Retinal pigment epithelial cell (primary cell): ENCODE measurements at places on chromosomes 4 and X.

DNA sequence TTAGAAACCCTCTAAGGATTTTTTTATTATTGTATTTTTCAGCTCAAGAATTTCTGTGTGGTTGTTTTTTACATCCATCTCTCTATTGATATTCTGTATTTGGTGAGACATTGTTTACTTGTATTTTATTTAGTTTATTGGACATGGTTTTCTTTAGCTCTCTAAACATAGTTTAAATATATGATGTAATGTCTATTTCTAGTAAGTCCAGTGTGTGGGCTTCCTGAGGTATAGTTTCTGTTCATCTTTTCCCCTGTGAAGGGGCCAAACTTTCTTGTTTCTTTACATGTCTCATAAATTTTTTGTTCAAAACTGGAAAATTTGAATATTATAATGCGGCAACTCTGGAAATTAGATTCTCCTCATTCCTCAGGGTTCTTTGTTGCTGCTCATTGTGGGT, 28.2 kb upstream of the ATRX start:
- DNase-seq = no peak

GRCh38 chr4:119471259-119471658, 149.3 kb upstream of the FABP2 start:
- no peak for DNase-seq

GRCh38 chrX:126065901-126066660, 100.0 kb downstream of the DCAF12L2 start:
- no peak for DNase-seq

- DNase-seq = no peak
These were observed 2.0 kb upstream of the METAP1 start for GRCh38 chr4:98993419-98994071.

DNA sequence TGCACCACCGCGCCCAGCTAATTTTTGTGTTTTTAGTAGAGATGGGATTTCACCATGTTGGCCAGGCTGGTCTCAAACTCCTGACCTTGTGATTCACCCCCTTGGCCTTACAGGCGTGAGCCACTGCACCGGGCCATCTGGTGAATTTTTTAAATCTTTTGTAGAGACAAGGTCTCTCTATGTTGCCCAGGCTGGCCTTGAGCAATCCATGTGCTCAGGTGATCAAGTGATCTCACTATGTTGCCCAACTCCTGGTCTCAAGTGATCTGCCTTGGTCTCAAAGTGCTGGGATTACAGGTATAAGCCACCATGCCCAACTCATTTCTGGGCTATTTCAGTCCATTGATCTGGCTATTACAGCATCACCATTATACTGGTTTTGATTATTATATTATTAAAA, 22.2 kb upstream of the GALNT7 start:
- DNase-seq = no peak

DNA sequence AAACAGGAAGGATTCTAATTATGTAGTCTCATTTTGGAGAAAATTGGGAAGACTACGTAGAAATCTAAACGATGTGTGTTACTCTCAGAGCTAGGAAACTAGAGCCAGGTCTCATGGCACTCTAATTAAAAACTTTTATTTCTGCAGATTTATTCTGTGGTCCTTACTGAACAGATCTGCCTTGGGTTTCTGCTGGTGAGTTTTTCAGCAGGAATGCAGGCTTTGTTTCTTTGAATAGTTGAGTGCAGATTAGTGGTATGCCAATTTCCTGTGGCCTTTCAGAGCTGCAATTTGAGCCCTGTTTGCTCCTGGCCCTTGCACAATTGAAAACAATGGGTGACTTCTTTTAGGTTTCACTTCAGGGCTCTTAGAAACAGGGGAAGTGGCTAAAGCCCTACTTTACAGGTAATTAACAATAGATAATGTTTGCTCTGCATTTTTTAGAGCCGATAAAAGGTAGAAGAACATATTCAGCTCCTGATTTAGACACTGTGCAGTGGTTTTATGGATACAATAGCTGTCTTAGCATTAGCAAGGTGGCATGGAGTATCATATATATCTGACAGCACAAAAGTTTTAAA, 21.8 kb downstream of the SPRY1 start:
- DNase-seq = peak; percentile 96

DNA sequence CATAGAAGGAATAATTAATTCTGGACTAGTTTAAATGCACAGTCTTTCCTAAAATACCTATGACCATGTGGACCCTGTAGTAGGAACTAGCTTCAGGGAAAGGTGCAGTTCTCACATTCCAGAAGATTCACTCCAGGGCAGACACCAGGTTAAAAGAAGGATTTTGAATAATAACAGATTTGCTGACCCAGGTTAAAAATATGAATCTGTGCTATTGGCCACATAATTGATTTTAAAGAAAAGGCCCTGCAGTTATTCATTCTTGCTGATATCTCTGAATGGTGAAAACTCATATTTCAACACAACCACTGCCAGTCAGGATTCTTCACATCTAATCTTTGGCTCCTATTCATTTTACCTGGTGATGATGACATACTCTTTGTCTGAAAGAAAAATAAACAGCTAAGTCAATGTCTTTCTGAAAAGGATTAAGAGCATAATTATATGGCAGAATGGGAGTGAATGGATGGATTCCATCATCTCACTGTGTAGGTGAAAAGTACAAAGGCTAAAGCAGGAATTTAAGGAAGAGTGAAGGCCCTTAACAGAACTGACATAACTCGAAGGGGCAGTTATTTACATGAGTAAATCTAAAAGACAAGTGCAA, 432.8 kb downstream of the PDGFC start:
- no peak for DNase-seq

- no peak for DNase-seq
These were observed 182.9 kb downstream of the AFAP1 start for GRCh38 chr4:7756561-7757355.

DNA sequence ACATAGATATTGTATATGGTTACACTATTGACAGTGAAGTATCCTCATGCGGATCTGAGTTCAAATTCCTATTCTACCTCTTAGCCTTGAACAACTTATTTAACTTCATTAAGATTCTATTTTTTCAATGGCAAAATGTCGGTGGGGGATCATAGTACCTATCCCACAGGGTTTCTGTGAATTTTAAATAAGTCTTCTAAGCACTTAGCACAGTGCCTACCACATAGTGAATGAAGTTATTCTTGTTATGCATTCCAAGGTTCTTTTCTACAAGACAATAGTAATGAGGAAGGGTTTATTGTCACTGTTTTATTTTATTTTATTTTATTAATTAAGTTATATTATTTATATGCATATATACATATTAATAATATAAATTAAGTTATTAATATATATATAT, 8.8 kb upstream of the ENAM start:
- no peak for DNase-seq

DNA sequence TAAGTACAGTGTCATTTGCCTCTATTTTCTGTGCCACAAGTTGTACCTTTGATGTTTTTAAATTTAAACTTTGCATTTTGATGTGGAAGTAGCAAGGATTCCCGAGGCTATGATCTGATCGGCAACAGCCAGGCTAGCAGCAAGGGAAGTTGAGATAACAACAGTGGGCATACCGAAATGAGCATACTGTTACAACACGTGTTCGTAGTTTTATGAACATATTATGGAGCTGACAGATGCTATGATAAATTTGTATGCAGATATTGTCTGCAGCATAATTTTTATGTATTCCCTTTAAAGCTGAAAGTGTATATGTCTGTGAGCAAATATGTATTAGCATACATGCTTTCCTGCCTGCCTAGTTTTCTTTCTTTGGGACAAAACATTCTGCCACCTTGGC, 306.1 kb downstream of the PCDH7 start:
- DNase-seq = no peak

- DNase-seq = no peak
These were observed 103.9 kb upstream of the STX18 start for GRCh38 chr4:4645743-4646142.

DNA sequence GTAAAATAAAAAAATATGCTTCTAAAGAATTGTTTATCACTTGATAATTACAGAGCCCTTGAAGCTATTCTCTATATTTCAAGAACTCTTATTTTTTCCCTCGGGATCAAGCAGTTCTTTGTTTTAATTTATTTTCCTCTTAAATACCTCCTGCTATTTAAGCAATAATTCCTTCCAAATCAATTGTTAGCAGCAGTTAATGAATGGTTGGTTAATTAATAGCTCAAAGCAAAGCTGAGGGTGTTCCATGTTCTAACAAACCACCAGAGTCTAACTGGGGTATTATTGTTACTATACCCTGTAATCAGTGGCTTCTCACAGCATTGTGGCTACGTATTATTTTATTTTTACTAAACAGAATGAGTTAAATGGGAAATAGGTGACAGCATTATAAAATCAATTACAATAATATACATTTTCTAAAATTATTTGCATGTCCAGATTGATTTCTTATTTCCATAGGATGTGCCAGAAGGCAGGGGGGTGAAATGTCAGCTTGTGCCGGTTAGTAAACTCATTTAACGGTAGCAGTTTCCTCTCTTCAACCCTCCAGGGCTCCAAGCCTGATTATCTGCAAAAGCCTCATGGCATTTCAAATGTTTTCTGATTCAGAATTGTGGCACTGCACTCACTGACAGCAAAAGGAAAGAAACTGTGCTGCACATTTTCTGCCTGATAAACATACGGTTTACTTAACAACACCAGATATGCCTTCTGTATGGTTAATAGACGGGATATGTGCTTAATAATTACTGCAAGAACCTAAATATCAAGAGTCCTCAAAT, 286.9 kb upstream of the EMCN start:
- no peak for DNase-seq

DNA sequence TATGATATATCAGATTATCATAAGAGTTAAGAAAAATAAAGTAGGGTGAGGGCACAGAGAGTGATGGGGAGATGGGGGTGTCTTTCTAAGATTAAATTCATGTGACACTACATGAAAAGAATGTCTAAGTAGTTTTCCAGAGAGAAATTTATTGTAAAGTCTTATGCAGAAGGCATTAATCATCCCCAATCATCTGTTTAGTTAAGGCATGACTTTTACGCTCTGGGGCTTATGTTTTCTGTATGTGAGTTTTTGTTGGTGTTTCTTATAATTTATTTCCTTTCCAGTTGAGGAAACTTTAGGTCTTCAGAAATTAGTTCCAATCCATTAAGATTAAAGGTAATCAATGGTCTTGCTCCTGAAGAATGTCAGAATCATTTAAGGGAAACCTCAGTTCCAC, 383.0 kb upstream of the GALNT7 start:
- no peak for DNase-seq

- no peak for DNase-seq
These were observed 385 bp downstream of the DCLK2 start for GRCh38 chr4:150078579-150079080.

DNA sequence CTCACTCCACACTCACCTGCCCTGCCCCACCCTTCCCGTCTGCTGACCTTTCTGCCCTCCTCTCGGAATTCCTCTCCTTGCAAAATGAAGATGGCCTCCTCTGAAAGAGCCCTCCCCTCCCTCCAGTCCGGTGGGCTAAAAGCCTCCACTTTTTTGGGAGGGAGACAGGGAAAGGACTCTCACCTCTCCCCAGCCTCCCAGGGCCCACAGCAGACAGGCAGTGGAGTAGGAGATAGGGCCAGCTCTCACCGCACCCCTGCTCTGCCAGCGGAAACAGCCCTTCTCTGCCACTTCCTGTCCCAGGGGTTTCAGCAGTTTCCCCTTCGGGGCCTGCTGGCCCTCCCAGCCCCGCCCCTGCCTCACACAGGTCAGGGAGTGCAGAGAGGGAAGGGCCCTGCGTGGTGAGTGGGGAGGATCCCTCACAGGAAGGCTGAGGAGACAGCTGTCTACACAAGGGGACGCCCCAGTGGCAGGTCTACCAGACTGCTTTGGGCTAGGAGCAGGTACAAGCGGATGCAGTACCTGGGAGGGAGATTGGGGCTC, 18.2 kb downstream of the ELF4 start:
- no peak for DNase-seq

DNA sequence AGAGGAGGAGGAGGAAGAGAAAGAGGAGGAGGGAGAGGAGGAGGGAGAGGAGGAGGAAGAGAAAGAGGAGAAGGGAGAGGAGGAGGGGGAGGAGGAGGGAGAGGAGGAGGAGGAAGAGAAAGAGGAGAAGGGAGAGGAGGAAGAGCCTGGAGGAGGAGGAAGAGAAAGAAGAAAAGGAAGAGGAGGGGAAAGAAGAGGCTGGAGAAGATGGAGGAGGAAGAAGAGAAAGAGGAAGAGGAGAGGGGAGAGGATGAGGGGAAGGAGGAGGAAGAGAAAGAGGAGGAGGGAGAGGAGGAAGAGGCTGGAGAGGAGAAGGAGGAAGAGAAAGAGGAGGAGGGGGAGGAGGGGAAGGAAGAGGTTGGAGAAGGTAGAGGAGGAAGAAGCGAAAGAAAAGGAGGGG, 46.0 kb upstream of the SHOX start:
- no peak for DNase-seq

DNA sequence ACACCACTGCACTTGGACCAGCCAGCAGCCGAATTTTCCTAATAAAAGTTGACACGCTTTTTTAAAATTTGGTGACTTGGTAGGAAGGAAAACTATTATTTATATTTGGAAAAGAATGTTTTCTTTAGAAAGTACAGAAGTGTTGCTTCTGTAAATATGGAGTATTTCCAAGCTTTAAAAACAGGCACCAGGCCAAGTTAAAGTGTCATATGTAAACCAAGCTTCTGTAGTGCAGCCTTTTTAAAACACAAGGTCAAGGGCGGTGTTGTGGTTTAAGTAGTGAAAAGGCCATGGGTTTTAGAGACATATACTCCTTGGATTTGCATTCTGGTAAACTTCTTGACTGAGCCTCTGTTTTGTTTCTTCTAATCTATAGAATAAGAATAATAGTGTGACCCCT, 62.7 kb downstream of the TRIM2 start:
- DNase-seq = no peak

GRCh38 chrX:40947276-40947675, 138.0 kb upstream of the USP9X start:
- no peak for DNase-seq

GRCh38 chrX:68895341-68895755, 66.5 kb downstream of the EFNB1 start:
- no peak for DNase-seq

- no peak for DNase-seq
These were observed 48.4 kb downstream of the BCORL1 start for GRCh38 chrX:130030826-130031225.

DNA sequence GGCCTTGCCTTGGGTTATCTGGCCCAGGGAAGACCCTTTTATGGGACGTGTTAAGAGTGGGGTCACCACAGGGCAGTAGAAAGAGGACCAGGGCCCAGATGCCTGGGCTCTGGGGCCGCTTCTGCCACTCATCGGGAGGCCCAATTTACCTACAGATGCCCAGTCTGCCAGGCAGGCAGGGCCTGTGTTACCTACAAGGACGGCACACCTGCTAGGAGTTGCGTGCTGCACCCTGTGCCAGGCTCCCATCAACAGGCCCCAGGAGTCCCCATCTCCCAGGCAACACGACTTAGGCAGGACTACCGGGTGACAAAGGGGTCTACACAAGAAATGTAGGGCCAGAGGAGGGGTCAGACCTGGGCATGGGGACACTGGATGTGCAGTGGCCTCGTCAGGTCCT, 34.6 kb downstream of the WDR1 start:
- DNase-seq = no peak

DNA sequence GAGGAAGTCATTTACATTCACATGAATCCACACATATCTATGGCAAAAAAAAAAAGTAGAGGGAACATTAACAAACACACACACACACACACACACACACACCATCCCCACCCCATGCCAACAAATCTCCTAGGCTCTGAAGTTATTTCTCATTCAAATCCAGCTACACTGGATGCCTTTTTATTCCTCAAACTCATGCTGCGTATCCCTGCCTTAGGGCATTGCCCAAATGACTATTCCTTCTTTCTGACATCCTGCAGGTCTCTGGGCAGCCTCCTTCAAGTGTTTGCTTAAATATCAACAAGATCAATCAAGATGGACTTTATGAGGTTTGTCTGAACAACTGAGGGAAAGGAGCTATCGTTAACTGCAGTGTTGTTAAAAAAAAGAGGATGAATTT, 106.5 kb upstream of the FAM9A start:
- no peak for DNase-seq
